ENCODE measurements at places on chromosomes 1 and 21.
A peak's percentile ranks its signal among the peaks of the same experiment; 100 is the strongest.

DNA sequence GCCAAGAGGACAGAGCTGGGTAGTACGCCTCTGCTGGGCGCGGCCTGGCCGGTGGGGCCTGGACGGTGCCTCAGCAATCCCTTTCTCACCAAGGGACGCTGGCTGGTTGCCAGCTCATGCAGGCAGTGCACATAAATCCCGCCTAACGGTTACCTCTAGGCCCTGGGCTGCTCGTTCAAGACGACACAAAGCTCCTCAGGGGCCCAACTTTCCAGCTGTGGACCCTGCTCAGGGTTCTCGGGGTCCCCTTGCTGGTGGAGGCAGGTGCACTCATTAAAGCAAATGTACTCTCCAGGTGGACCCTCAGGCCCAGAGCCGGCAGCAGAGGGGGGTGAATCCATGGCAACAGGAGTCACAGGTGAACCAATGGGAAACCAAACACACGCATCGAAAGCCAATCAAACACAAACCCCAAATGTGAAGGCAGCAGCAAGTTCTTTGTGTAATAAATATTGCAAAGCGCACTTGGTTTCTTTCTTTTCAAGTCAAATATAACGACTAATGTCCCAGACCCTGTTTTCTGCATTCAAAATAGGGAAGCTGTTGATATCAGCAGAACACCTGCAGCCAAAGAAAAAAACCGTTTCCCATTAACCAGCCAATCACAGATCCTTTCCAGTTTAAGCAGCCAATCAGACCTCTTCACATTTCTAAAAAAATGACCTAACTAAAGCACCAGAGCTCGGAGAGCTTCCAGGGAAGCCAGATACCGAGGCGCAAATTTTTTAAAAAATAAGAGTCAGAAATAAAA is 26.1 kb upstream of the CLSTN1 start:
- H3K27ac ChIP-seq: peak overlapping the region; percentile 86
- H3K36me3 ChIP-seq: peaks cover 9% of the 10 kb centered on the region
- peak overlapping the region; percentile 85 for H3K4me3 ChIP-seq
- DNase-seq: no peak
- peaks cover 5% of the 10 kb centered on the region for H3K4me1 ChIP-seq

- H3K36me3 ChIP-seq: peaks cover 10% of the 10 kb centered on the region
- H3K27me3 ChIP-seq: no peaks in the 10 kb centered on the region
- H3K4me3 ChIP-seq: no peak overlapping the region
Measured at GRCh38 chr1:85615586-85616363, 35.2 kb downstream of the CCN1 start.

DNA sequence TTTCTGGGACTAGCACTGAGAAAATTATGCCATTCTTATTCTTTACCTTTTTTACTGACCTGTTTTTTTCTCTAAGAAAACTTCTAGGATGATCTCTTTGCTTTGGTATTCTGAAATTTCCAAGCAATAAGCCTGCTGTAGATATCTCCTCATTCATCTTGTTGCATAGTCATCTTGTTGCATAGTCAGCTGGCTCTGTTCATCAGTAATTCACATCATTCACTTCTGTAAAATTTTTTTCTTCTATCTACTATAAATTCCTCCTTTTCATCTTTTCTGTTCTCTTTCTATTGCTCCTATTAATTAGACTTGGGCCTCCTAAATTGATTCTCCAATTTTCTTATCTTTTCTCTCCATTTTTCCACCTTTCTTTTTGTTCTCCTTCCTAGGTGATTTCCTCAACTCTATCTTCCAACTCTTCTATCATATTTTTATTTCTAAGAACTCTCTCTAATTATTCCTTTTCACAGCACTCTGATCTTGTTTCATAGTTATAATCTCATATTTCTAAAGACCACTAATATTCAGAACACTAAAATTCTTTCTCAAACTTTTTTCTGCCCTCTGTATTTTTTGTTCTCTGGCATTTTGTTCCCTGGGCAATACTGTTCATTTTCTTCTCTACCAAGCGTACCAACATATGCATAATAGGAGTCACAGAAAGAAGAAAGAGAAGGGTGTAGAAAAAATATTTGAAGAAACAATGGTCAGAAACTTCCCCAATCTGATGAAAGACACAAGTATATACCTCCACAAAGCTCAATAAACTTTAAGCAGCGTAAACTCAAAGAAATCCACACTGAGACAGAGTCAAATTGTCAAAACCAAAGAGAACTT is 17.7 kb downstream of the TUT4 start:
- H3K27me3 ChIP-seq: no peaks in the 10 kb centered on the region
- H3K4me1 ChIP-seq: peaks cover 39% of the 10 kb centered on the region
- peaks cover 28% of the 10 kb centered on the region for H3K36me3 ChIP-seq
- no peak overlapping the region for H3K4me3 ChIP-seq

DNA sequence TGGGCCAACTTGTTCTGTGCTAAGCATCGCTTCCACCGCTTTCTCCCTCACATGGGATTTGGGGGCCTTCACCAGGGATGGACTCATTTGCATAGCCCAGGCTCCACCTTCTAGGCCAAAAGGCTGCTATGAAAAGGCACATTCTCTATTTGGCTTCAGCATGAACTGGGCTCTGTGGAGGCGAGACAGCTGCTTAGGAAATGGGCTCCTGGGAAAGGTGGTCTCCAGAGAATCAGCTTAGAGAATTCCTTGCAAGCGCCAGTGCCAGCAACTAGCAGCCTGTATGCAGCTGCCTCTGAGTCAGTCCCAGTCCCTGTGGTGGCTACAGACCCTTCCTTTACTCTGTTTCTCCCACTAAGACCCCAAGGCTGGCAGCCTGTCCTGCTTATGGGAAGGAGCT is 214.5 kb downstream of the HIVEP3 start:
- H3K36me3 ChIP-seq: no peaks in the 10 kb centered on the region
- no peak overlapping the region for H3K4me3 ChIP-seq
- no peak for DNase-seq
- H3K27ac ChIP-seq: no peak overlapping the region

DNA sequence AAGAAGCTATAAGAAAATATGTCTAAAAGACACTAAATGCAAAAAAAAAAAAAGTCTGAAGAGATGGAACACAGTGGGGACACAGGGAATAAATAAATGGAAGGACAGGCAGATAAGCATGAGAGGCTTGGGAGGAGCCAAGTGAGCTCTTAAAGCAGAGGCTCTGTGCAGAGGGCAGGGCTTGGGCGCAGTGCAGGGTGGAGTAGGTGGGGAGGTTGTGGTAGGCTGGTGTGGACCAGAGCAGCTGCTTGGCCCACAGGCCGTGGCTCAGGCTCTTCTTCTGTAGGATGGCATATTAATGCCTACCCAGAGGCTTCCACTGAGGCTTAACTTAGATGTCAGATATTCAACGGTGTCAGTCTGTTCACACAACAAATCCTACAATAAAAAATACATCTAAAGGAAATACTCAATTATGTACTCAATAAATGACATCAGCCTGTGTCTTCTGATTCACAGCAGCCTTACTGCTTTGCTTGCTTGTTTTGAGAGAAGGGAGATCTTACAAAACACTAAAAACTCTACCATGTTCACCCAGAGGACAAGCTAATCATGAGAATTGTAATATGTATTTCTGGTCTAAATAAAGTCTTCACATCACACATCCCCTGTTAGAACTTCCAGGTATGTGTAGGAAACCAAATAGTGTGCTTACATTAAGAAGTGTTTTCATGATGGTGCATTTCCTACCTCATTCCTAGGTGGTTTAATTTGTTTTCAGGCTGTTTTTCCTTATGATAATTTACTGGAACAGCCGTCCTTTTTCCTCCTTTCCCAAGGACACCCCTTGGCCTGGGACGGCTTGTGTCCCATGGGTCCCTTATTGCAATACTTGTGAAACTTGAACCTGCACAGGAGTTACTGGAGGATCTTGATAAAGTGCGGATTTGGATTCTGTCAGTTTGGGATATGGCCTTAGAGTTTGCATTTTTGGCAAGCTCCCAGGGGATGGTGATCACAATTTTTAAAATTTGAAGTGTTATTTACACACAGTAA is 24.9 kb downstream of the DIP2A start:
- H3K27me3 ChIP-seq: no peaks in the 10 kb centered on the region
- no peak overlapping the region for H3K4me3 ChIP-seq
- DNase-seq: no peak
- H3K27ac ChIP-seq: no peak overlapping the region
- H3K36me3 ChIP-seq: peaks cover 13% of the 10 kb centered on the region
- peaks cover 9% of the 10 kb centered on the region for H3K4me1 ChIP-seq

DNA sequence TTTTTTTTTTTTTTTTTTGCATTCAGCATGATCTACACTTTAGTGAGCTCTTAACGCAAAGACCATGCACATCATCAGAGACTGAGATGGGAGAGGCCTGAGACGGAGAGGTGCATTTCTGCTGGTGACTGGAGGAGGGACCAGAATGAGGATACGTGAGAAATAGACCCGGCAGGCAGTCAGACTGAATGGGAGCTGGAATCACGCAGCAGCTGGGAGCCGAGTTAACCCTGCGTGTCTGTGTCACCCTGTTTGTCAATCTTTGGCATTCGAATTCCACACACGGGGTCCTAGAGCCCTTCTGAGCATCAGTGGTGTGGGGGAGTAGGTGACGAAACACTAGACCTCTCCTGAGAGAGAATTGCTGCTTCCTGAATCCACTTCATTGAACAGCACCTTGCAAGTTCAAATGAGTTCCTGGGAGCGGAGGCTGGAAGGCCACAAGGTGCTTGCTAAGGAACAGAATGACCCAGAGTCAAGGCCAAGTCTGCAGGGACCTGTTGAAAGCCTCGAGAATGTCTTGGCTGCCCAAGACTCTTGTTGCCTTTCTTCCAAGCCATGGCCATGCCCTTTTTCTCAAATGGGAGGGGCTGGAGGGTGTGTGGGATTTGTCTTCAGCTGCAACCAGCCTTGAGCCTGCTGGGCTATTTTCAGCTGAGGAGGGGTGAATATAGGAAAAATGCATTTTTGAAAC is 123.3 kb downstream of the CNIH3 start:
- H3K4me3 ChIP-seq: no peak overlapping the region
- no peak overlapping the region for H3K27ac ChIP-seq
- H3K27me3 ChIP-seq: peaks cover 16% of the 10 kb centered on the region
- peaks cover 2% of the 10 kb centered on the region for H3K4me1 ChIP-seq
- no peaks in the 10 kb centered on the region for H3K36me3 ChIP-seq
- no peak for DNase-seq

DNA sequence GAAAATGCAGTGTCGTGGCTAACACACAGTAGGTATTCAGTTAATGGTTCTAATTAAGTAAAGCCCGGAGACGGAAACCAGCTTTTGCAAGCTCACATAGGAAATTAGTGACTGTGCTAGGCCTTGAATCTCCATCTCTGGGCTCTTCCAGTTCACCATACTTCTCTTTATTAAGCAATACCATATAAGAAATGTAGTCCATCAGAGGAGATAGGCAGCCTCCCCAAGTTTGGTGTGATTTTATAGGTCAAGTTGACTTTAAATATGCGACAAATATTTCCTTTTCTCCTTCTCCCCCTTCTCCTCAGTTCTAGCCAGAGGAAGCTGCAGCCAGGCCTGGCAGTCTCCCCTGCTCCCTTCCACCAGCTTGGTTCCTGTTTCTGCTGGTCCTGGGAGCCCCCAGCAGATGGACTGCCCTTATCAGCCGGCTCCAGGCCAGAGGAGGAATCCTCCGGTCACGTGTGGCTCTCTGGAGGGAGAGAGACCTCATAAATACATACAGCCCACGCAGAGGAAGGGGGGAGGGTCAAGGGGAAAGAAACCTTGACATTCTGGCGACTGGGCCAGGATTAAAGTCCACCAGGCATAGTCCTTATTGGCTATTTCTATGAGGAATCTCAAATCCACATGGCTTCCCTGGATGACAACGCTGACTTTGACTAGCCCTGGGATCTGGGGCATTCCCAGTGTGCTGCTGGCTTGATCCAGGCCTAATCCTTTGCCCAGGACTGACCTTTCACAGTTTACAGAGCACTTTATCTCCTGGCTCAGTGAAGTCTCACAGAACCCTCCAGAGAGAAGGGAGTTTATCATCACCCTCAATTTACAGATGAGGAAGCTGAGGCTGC is 115.1 kb upstream of the JUN start:
- peaks cover 6% of the 10 kb centered on the region for H3K4me1 ChIP-seq
- H3K27me3 ChIP-seq: no peaks in the 10 kb centered on the region
- DNase-seq: no peak
- no peaks in the 10 kb centered on the region for H3K36me3 ChIP-seq
- H3K4me3 ChIP-seq: no peak overlapping the region
- H3K27ac ChIP-seq: no peak overlapping the region

DNA sequence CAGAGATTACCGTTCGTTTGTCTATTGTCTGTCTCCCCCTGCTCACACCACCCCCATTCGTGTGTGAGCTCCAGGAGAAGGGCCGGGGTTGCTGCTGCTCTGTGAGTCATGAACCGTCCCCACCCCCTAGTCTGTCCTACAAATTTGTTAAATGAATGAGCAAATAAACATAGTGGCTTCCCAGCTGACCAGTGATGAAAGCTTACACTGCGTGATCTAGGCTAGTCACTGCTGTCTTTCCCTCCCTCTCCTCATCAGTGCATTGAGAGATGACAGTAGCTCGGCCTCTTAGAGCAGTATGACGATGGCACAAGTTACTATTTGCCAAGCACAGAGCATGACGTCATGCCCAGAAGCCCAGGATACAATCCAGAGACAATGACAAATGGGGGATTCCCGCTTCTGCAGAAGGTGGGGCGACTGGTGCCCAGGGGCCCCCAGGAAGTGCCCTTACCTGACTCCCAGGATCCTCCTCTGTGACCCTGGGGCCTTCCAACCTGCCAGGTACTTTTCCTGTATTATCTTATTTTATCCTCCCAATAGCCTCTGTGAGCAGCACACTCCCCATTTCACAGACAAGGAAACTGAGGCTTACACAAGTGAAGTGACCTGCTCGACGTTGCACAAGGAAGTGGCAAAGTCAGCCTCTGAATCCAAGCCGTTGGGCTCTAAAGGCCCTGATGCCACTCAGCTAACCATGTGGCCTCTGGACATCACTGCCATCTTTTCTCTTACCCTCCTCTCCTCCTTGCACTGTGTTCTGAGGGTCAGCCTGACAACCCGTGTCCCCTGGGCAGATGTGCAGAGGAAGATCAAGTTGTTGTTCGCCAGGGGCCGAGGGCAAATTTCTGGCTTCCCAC is 8.6 kb upstream of the EPHA2 start:
- no peaks in the 10 kb centered on the region for H3K27me3 ChIP-seq
- H3K4me1 ChIP-seq: peaks cover 32% of the 10 kb centered on the region
- H3K4me3 ChIP-seq: no peak overlapping the region
- DNase-seq: no peak
- H3K36me3 ChIP-seq: no peaks in the 10 kb centered on the region

- peaks cover 4% of the 10 kb centered on the region for H3K27me3 ChIP-seq
- no peaks in the 10 kb centered on the region for H3K36me3 ChIP-seq
- no peak overlapping the region for H3K4me3 ChIP-seq
- no peak for DNase-seq
Measured at GRCh38 chr1:237098541-237098940, 56.6 kb downstream of the RYR2 start.

Data from memory B cell (primary cell).